ENCODE measurements at places on chromosomes 13 and 19.

DNA sequence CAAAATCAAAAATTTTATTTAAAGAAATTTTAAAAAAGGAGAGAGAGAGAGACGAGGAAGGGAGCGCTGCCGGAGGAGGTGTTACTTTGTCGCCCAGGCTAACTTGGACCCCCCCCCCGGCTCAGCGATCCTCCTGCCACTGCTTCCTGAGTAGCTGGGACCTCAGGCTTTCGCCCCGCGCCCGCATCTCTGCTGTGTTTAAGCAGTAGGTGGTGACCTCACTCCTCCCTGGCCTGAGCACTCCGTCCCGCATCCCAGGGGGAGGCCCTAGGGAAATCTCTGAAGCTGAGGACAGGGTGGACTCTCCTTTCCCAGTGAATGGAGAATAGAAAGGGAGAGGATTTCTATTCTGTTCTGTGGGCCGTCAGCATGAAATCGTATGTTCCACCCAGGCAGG lies 485 bp upstream of the ZNF845 start:
- peak; percentile 66 for DNase-seq

DNA sequence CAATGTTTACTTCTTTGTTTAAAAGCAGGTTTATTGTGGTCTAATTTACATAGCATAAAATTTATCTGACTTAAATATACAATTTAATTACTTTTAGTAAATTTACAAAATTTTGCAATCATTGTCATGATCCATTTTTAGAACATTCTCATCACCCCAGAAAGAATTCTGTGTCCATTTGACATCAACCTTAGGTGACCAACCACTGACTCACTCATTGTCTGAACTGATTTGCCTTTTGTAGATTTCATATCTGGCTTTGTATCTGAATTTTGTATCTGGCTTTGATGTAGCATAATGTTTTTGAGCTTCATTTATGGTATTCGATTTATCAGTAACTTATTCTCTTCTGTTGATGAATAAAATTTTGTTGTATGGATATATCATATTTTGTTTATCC lies 40.4 kb downstream of the EDNRB start:
- DNase-seq = no peak

GRCh38 chr19:30284209-30284608 lies 88.0 kb upstream of the ZNF536 start:
- DNase-seq = no peak

DNA sequence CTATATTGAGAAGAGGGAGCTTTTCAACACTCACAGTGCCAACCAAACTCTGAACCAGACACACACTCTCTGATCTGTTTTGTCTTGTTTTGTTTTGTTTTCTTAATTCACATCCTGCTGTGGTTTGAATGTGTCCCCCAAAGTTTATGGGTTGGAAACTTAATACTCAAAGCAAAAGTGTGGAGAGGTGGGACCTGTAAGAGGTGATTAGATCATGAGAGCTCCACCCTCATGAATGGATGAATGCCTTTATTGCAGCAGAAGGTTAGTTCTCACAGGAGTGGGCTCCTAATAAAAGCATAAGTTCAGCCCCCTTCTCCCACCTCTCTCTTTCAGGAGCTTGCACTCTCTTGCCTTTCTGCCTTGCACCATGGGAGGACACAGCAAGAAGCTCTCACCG lies 957.1 kb downstream of the PCDH9 start:
- no peak for DNase-seq

- no peak for DNase-seq
These were observed 11.5 kb upstream of the ILF3 start for GRCh38 chr19:10642473-10643171.

GRCh38 chr13:29210676-29211075 lies 384.8 kb downstream of the SLC7A1 start:
- DNase-seq = no peak

GRCh38 chr19:18206018-18206417 lies 2.2 kb upstream of the RAB3A start:
- DNase-seq = no peak

- no peak for DNase-seq
These were observed 160.2 kb downstream of the KLF12 start for GRCh38 chr13:73974051-73974450.

- DNase-seq = no peak
These were observed 210.8 kb upstream of the STARD13 start for GRCh38 chr13:33496336-33496735.

Measured in lower lobe of right lung (tissue), 2 donors.